ENCODE measurements at places on chromosomes 2 and 18.

GRCh38 chr2:216139884-216140283, 30.7 kb downstream of the XRCC5 start:
- no peak for DNase-seq

- no peak for DNase-seq
Measured at GRCh38 chr2:48673581-48673980, 55.9 kb downstream of the GTF2A1L start.

DNA sequence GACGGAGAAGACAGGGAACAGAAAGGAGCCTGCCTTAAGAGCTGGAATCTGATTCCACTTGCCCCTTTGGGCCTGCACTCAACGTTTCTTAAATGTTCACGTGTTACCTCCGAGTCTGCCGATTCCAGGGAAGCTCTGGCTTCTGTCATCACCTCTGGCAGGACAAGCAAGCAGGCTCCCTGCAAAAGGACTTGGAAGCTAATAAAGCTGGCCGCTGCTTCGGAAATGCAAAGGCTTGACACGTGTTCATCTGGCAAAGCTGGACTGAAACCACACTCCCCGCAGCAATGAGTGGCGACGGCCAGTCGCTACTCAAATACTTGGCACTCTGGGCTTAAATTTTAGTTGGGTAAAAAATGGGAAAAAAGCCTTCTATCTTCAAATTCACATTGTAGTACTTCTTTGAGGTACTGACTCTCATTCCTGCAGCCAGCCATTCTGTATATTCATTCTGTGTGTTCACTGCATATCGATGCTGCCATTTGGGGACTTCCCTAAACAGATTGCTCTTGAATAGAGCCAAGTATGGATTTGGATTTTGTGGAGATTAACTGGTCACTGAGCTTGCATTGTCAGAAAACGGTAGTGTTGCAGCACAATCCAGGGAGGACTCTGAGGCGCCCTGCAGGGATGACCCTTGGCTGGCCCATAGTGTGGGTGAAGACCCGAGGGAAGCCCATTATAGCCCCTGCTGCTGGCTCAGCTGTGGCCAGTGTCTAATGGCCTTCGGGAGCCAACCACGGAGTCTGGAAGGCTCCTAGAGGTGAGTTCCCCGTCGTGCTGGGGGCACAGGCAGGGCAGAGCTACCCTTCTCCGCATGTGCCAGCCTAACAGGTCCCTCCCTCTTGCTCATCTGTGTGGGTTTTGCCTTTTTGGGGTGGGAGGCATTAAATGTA, 231.5 kb downstream of the PRKCE start:
- DNase-seq: no peak

DNA sequence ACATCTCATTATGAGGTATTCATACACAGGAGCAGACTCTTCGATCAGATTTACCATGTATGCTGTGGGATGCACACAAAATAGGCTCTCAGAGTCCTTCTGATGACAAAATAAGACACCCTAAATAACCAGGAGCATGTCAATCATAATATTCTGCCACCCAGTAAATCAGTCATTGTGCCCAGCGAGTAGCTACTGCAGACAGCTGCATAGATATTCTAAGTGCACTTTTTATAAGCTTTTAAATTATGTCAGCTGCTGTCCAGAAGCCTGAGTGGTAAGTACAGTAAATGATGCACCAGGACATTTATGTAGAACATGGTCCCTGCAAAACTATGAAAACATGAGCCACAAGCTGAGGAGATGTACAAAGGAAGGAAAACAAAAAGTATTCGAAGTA, 102.9 kb downstream of the CCDC141 start:
- DNase-seq: no peak

- DNase-seq: no peak
Measured at GRCh38 chr2:120764492-120764891, 28.8 kb downstream of the GLI2 start.

DNA sequence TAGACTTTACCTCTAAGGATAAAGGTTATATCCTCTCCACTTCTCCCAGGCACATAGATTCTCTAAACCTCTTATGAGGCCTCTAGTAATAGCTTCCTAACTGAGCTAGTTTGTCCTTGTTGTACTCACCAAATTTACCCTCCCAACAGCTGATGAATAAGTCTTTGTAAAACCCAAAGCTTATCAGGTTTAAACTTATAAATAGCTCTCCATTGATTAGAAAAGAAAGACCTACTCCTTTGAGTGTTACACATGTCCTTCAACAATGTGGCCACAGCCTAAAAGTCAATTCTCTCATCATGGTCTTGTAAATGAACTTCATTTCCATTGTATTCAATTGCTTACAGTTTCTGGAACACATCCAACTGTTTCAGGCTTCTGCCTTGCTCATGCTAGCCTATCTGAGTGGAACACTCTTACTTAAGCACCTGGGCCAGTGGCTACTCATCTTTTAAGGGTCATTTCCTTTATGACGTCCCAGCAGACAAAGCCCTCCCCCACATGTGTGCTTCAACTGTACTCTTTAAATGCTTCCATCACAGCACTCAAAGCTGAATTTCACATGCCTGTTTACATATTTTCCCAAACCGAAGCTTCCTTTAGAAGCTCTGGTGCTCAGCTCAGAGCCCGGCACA, 131.6 kb downstream of the CDH2 start:
- no peak for DNase-seq

GRCh38 chr18:29629493-29630036, 1413.0 kb downstream of the DSC3 start:
- DNase-seq: no peak

DNA sequence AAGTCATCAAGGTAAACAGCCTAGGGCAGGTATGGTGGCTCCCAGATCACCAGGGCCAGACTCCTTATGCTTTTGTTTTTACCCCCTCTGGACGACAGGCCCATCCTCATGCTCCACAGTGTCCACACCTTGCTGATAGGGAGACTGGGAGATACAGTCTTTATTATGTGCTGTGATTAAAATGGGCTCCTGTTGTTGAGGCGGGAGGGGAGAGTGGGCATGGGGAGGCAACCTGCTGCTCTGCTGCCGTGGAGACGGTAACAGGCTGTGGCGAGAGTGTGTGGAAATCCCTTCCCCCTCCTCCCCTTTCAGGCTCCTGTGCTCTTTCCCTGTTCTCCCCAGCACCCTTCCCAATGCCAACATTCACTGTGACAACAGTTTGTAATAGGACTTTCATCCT, 38.2 kb upstream of the PNO1 start:
- no peak for DNase-seq

DNA sequence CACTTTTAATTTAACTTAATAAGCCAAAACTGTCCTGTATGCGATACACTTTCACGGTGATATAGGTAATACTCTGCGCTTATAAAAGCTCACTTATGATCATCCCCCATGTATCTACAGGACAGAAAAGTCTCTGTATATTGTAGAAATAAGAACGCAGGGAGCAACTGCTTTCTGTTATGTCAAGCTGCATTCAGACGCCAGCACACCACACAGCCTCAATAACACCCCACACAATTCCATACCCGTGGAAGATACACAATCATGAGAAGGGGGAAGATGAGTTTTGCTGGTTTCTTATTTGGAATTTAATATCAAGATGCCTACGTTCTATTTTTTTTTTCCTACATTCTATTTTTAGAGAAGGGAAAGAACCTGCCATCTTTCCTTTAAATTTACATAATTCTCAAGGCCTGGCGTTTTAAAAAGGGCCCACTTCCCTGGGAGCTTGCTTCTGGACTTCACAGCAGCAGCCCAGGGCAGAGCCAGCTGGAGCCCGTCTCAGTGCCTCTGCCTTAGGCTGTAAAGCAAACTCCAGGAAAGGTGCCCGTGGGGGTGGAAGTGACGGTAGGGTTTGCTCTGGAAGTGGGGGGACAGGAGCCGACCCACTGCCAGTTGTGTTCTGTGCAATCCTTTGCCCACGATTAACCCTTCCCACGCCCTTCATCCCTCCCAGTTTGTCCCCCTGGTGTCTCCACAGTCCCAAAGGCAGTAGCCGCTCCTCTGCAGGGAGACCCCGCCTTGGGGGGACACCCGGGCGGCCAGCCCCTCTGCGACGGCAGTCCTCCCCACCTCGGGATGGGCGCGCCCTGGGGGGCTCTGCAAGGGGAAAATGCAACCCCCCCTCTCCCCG, 5.3 kb downstream of the PTGR3 start:
- no peak for DNase-seq

- no peak for DNase-seq
Measured at GRCh38 chr18:9239720-9240119, 94.9 kb upstream of the TWSG1 start.

- no peak for DNase-seq
Measured at GRCh38 chr2:85754313-85755095, 713 bp downstream of the ATOH8 start.

DNA sequence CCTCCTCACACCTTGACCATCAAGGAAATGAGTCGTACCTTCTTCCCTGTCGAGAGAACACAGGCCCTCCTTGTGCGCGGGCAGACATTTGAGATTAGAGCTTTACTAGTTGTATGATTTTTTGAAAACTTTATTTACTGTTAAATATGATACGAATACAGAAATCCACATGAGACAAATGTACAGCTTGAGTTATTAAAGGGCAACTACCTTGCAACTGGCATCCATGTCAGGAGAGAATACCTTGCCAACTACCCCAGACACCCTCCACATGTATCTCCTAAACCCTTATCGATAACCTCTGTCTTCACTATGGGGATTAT, 28.3 kb downstream of the KLHL23 start:
- no peak for DNase-seq

DNA sequence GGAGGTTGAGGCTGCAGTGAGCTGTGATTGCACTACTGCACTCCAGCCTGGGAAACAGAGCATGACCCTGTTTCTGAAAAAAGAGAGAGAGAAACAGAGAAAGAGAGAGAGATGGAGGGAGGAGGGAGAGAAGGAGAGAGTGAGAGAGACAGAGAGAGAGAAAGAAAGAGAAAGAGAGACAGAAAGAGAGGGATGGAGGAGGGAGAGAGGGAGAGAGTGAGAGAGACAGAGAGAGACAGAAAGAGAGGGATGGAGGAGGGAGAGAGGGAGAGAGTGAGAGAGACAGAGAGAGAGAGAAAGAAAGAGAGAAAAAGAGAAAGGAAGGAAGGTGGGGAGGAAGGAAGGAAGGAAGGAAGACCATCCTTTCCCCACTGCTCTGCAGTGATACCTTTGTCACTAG, 48.1 kb upstream of the ACKR3 start:
- no peak for DNase-seq

DNA sequence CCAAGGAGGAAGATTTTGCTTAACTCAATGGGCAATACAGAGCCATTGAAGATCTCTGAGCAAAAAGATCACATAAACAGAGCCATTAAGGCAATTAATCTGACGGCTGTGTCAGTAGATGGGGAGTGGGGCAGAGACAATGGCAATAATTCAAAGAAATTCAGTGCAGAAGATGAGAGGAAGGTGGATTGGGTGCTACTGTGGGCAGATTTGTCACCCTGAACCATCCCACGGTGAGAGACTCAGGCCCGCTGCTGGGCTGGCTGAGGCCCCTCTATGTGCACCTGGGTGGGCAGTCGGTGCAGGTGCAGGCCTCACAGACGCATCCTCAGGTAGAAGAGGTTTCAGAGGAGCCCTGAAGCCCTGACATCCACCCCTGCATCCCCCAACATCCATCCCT, 458.6 kb downstream of the EIPR1 start:
- no peak for DNase-seq
